ENCODE measurements at places on chromosomes 1 and 21.

GRCh38 chr1:5370311-5370710, 621.9 kb downstream of the NPHP4 start:
- DNase-seq, result no peak

GRCh38 chr1:77227381-77227780, 8.2 kb upstream of the PIGK start:
- no peak for DNase-seq

- no peak for DNase-seq
Observed at GRCh38 chr1:99331636-99332035, 67.3 kb downstream of the PLPPR4 start.

GRCh38 chr1:8525216-8525557, 207.3 kb downstream of the SLC45A1 start:
- no peak for DNase-seq

DNA sequence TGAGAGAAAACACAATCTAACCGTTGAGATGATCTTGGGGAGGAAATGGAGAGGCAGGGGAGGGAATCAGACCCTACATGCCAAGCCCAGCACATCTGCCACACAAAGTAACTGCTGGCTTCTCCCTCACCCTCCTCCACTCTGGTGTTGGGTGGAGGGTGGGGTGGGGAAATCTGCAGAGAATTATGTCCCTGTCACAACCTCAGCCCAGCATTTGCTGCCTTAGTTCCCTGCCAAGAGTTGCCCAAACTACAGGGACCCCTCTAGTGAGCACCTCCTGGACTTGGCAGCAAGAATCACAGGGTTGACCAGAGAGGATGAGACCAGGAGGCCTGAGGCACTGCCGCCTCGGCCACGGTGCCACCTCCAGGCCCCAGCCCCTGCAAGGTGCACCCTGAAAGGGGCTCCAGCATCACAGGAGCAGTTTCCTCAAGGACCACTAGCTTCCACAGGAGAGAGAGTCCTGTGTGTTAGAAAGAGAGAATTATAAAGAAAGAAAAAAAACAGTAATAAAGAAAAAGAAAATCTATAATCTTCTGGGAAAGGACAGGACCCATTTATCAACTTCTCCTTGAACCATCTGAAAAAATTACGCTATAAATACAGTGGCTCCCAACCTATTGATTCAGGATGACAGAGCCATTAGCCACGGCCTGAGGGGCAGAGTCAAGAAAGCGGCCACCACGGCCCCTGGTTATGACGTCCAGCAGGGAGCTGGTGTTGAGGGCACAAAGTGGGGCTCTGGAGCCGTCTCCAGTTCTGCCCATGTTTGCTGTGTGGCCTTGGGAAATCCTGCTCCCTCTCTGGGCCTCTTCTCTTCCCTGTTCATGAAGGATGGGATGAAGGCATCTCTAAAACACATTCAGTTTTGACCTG, 451.7 kb downstream of the MATN1 start:
- DNase-seq, result no peak

GRCh38 chr1:111702504-111703050, 36.6 kb downstream of the INKA2 start:
- no peak for DNase-seq

- no peak for DNase-seq
Observed at GRCh38 chr1:6918186-6918924, 133.1 kb downstream of the CAMTA1 start.

DNA sequence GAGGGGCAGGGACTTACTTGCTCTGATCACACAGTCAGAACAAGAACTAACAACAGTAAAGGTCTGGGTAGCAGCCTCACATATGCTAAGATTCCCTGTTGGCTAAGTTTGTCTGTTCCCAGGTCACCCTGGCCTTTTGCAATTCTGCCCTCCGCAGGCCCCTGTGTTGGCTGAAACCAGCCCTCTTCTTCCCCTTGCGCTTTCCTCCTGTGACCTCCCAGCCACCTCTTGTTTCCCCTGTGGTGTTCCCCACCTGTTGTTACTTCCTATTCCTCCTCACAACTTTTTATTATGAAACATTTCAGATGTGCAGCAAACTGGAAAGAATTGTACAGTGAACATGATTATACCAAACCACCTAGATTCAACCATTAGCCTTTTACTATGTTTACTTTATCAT, 23.4 kb downstream of the MAPKAPK2 start:
- DNase-seq, result no peak

DNA sequence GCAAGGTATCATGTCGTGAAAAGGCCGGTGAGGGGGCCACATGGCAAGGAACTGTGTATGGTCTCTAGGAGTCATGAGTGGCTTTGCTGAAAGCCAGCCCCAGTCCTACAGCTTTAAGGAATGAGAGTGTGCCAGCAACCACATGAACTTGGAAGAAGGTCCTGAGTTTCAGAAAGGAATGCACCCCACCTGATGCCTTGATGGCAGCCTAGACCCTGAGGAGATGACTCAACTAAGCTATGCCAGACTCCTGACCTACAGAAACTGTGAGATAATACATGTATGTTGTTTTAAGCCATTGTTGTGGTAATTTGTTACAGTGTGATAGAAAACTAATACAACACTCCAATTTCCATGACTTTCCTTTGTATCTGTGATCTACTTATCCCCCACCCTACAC, 33.5 kb upstream of the AKT3 start:
- DNase-seq, result no peak

- peak; percentile 70 for DNase-seq
Observed at GRCh38 chr1:67686267-67687197, 1.5 kb downstream of the GADD45A start.

GRCh38 chr1:22972760-22973159, at the start of gene LACTBL1:
Gene LACTBL1, minus strand, starts transcription at chr1:22972866. Its CDS starts 550 bp downstream, at chr1:22972316.
- no peak for DNase-seq

GRCh38 chr1:236681219-236681618, 5.1 kb upstream of the ACTN2 start:
- no peak for DNase-seq

DNA sequence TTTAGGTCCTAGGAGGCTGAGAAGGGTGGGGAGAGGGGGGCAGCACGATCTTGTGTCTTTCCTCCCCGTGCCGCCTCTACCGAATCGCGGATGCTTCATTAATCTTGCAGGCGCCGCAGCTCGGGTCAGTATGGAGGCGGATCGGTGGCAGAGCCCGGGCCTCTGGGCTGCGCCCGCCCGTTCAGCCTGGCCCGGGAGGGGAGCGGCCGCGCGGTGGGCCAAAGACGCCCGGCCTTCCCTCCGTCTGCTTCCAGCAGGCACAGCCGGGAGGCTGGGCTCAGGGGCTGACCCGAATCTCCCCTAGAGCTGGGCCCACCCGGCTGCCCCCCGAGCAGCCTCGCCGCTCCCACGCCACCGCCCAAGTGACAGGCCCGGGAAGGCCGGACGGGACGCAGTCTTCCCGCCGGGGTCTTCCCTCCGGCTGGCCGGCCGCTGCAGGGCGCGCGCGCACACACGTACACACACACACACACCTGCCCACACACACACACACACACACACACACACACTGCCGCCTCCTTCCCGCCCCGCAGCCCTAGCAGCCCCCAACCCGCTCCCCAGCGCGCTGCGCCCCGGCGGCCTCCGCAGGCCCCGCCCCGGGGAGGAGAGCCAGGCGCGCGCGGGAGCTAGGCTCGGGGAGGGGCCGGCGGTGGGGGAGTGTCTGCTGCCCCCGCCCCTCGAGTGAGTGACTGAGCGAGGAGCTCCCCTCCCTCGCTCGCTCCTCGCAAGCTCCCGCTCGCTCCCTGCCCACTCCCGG, at the start of gene C1orf21:
C1orf21 (plus strand) TSS at position 718 of the 757 bp plus-strand sequence. CDS start 90,481 bp downstream, outside the sequence.
- peak; percentile 83 for DNase-seq

DNA sequence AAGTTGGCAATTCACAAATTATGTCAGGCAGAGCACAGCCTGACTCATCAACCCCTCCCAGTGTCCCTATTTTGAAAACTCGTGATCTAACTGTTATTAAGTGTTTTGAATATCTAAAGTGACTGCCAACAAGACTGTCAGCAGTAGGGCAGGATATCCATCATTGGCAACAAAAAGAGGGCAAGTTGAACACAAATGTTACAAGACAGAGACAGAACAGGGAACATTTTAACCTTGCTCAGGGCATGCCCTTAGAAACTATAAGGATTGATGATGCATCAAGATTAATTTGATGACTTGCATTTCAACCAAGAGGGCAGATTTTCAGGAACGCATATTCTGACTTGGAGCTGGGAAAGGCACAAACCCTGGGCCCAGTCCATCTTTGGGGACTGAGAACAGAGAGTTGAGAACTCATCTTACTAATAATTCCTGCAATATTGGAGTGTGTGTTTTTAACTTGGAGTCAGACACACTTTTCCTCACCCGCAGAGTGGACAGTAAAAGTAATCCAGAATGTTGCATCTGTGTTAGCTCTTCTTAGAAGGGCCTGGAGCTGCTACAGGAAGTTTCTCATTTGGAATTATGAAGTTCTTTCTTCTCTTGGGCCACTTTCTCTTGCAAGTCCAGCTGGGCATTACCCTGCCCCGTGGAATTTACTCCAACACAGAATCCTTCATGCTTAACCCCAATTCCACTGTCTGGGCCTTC, 317.2 kb downstream of the LTN1 start:
- DNase-seq, result no peak

GRCh38 chr1:35576061-35576765, 3.1 kb downstream of the TFAP2E start:
- no peak for DNase-seq

DNA sequence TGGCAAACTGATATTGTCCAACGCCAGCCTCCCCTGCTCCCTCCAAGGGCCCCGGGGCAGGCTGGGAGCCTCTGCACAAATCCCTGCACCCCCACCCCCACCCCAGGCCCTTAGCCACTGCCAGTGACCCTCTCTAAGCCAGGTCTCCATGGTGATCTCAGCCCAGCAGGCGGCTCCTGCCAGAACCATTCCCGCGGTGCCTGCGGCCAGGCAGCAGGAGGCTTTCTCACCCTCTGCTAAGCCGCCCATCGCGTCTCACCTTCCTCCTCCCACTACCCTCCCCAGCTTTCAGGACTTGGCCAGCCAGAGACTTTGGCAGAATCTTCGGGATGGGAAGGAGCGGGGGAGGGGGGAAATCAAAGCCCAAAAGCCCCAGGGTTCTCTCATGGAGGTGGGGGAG, 46.8 kb upstream of the WASF2 start:
- DNase-seq, result no peak
